Bladder microvascular endothelial cell (primary cell): ENCODE measurements at places on chromosomes 12 and 14. TPM values are rescaled to one million over a fixed set of nuclear protein-coding genes. Genes with fewer than 3 reads are reported as not detected.

The TGM1 gene
- total RNA-seq = 0.32 and 1.6 TPM in 2 replicates

The OASL gene
- 1.3 and 1.9 TPM in 2 replicates for total RNA-seq

The HDAC7 gene
- total RNA-seq = 42.1 and 65.5 TPM in 2 replicates

The RAB5B gene
- total RNA-seq = 30.6 and 52.0 TPM in 2 replicates

The ZNF641 gene
- total RNA-seq = 1.1 TPM in 2 replicates

The TTC7B gene
- 16.4 and 32.9 TPM in 2 replicates for total RNA-seq

The B4GALNT3 gene
- under 0.01 TPM in 2 replicates for total RNA-seq

The PTPRR gene
- total RNA-seq = 0.65 and 0.88 TPM in 2 replicates
